ENCODE measurements at places on chromosomes 7 and 10. TPM values are rescaled to one million over a fixed set of nuclear protein-coding genes. Genes with fewer than 3 reads are reported as not detected.
A peak's percentile ranks its signal among the peaks of the same experiment; 100 is the strongest.

Gene MMP21
- total RNA-seq, result not detected

Gene ALKBH4
- 25.2 TPM for total RNA-seq

Gene HABP2
- 0.17 TPM for total RNA-seq

Gene RAB11FIP2
- total RNA-seq, result 33.5 TPM

Gene GTF2IRD1
- total RNA-seq, result 24.0 TPM

Gene ADRA2A
- 12.3 TPM for total RNA-seq

Gene GPR26
- total RNA-seq, result 0.23 TPM

- H3K27ac ChIP-seq, result no peak overlapping the region
- no peaks in the 10 kb centered on the region for H3K4me1 ChIP-seq
- no peak for DNase-seq
- H3K4me3 ChIP-seq, result no peak overlapping the region
- no peaks in the 10 kb centered on the region for H3K36me3 ChIP-seq
These were observed 19.3 kb downstream of the JAZF1 start for GRCh38 chr7:28161331-28161730.

- H3K4me3 ChIP-seq, result no peak overlapping the region
- DNase-seq, result peak; percentile 61
- H3K36me3 ChIP-seq, result no peaks in the 10 kb centered on the region
- H3K27ac ChIP-seq, result no peak overlapping the region
- no peaks in the 10 kb centered on the region for H3K4me1 ChIP-seq
These were observed 87.1 kb downstream of the SLC16A9 start for GRCh38 chr10:59622320-59623132.

DNA sequence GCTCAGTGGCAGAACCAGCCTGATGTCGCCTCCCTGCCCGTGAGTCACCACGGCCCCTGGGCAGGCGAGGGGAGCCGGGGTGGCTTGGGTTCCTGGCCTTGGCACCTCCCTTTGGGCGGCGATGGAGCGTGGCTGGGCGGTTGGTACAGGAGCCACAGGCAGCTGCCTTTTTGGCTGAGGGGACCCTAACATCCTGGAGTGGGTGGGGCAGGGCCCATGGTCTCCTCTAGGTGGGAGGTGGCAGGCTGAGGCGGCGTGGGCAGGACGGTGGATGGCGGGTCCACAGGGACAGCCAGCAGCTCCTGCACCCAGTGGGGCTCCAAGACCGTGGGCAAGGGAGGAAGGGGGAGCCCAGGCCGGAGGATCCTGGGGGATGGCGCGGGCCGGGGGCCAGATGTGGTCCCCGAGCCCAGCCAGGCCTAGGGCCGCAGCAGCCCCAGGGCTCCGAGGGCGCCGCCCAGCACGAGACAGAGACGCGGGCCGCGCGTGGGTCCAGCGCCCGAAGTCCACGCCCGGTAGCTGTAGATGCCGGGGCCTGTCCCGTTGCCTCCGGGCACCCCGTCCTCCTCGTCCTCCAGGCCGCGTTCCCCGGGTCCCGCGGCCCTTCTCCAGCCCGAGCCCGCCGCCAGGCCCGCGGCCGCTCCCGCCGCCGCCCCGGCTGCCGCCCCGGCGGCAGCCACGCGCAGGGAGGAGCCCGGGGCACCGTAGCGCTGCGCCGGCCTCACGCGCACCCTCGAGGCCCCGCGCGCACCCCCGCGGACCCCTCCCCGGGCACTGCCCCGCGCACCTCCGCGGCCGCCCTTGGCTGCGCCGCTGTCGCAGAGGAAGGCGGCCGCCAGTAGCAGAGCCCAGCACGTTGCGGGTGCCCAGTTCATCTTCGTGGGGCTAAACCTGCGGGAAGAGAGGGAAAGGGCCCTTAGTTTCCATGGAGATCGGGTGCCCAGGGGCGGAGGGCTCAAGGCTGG, 1.3 kb downstream of the SPRN start:
- H3K27ac ChIP-seq, result no peak overlapping the region
- no peak overlapping the region for H3K4me3 ChIP-seq
- peak; percentile 3 for DNase-seq

DNA sequence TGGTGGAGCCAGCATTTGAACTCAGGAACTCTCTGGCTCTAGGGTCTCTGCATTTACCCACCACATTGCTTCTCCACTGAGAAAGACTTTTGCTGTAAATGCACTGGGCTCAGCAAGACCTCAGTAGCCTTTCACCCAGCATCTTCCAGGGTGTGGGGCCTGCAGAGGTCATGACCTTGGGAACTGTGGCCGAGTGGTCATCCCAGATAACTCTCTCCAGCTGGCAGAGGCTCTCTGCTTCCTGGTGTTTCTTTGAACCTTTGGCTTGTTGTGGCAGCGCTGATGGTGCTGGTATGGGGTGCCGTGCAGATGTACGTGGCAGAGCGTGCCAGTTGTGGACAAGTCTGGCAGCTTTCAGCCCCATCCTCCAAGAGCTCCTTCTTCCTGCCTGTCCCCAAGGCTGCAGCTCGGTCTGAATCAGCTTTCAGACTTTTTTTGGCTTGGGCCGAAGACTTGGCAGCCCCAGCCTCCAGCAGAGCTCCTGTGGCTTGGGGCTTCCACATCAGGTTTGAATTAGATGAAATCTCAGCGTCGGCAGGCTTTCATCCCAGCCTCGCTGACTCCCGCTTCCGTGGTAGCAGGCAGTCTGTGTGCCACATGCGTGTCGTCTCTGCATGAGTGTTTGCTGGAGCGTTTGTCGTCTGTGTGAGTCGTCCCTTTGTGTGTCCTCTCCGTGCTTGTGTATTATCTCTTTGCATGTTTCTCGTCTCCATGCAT, 21.5 kb downstream of the ADAMTS14 start:
- H3K27ac ChIP-seq, result no peak overlapping the region
- no peak overlapping the region for H3K4me3 ChIP-seq
- no peak for DNase-seq
- H3K27me3 ChIP-seq, result no peaks in the 10 kb centered on the region

DNA sequence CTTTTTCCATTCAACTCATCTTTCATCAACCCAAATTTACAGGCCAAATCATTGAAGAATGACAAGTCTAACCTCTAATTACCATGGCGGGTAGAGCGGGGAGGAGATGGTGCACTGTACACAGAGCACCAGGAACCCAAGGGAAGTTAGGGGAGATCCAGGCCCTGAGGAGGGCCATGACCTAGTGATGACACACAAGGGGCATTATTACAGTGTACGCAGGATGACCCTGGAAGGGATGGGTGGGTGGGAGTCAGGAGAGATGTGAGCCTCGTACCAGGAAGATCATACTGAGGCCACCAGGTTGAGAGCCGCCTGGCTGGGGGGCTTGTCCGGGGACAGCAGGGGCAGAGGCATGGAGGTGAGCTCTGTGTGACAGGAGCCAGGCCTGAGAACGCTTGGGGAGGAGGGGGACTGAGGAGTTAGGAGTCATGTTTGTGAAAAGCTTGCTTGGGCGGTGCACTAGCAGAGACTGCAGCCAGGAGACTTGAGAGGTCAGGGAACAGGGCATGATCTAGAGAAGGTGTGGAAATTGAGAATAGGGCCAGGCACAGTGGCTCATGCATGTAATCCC, 89.5 kb upstream of the CCNY start:
- no peaks in the 10 kb centered on the region for H3K36me3 ChIP-seq
- no peak overlapping the region for H3K27ac ChIP-seq
- no peaks in the 10 kb centered on the region for H3K27me3 ChIP-seq
- no peak for DNase-seq
- no peaks in the 10 kb centered on the region for H3K4me1 ChIP-seq
- no peak overlapping the region for H3K4me3 ChIP-seq

DNA sequence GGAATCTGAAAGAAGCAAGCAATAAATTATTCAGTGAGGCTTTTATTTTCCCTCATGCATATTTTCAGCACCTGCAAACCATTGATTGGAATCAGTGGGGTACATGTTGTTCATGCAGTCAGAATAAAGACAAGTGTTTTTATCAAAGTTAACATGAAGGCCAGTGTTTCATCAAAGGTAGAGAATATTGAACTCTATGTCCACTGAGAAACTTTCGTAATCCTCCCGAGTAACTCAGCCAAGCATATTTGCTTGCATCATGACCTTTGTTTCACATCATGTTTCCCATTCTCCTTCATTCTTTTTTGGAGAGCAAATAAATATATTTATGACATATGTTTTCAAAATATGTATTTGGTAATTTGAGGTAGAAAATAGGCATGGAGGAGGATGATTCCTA, 663.1 kb downstream of the SH2D4B start:
- no peak overlapping the region for H3K27ac ChIP-seq
- H3K36me3 ChIP-seq, result no peaks in the 10 kb centered on the region
- no peak overlapping the region for H3K4me3 ChIP-seq
- H3K27me3 ChIP-seq, result peaks cover 3% of the 10 kb centered on the region
- no peaks in the 10 kb centered on the region for H3K4me1 ChIP-seq

DNA sequence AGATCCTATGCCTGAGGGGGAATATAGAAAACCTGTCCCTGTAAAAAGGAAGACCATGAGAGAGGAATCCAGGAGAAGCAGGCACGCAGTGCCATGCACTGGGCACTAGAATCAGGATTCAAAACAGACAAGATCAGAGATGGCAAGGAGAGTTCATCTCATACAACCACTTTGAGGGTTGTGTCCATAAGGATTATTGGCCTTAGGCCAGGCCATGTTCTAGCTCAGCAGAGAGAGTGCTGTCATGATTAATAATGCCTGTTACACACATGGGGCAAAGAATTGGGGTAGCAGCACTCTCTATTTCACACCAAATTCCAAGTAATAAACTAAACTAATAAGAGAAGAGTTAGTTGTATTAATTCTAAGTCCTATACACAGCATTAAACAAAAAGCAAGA, 29.1 kb downstream of the EZH2 start:
- no peak overlapping the region for H3K4me3 ChIP-seq
- no peak for DNase-seq
- no peak overlapping the region for H3K27ac ChIP-seq
- no peaks in the 10 kb centered on the region for H3K27me3 ChIP-seq
- H3K36me3 ChIP-seq, result no peaks in the 10 kb centered on the region
- H3K4me1 ChIP-seq, result no peaks in the 10 kb centered on the region

- no peak overlapping the region for H3K27ac ChIP-seq
- no peak overlapping the region for H3K4me3 ChIP-seq
- DNase-seq, result no peak
- no peaks in the 10 kb centered on the region for H3K36me3 ChIP-seq
- H3K27me3 ChIP-seq, result no peaks in the 10 kb centered on the region
These were observed 34.5 kb upstream of the RHOBTB1 start for GRCh38 chr10:60978287-60979115.

- H3K36me3 ChIP-seq, result no peaks in the 10 kb centered on the region
- H3K4me3 ChIP-seq, result no peak overlapping the region
- H3K4me1 ChIP-seq, result no peaks in the 10 kb centered on the region
- no peaks in the 10 kb centered on the region for H3K27me3 ChIP-seq
These were observed 1107.2 kb downstream of the NRG3 start for GRCh38 chr10:82982110-82982608.

DNA sequence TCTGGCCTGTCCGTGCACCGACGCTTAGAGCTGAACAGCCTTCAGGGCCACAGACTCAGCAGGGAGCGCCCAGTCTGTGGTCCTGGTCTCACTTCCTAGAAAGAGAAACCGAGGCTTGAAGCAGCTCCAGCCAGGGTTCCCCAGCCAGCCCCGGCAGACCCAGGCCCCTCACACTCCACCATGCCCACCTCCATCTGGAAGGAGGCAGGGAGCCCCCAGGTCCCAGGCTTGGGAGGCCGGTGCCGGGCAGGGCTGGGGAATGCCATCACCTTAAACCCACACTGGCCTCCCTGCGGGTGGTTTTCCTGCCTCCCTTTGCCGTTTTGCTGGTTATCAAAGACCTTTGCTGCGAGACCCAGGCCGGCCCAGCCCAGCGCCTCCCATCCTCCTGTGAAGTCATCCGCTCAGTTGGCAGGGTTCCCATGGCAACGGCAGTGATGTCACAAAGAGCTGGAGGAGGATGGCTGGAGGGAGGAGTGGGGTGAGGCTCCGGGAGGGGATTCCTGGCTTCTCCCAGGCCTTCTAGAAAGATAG, 24.0 kb downstream of the ELFN1 start:
- no peaks in the 10 kb centered on the region for H3K36me3 ChIP-seq
- H3K27ac ChIP-seq, result no peak overlapping the region
- no peak overlapping the region for H3K4me3 ChIP-seq

DNA sequence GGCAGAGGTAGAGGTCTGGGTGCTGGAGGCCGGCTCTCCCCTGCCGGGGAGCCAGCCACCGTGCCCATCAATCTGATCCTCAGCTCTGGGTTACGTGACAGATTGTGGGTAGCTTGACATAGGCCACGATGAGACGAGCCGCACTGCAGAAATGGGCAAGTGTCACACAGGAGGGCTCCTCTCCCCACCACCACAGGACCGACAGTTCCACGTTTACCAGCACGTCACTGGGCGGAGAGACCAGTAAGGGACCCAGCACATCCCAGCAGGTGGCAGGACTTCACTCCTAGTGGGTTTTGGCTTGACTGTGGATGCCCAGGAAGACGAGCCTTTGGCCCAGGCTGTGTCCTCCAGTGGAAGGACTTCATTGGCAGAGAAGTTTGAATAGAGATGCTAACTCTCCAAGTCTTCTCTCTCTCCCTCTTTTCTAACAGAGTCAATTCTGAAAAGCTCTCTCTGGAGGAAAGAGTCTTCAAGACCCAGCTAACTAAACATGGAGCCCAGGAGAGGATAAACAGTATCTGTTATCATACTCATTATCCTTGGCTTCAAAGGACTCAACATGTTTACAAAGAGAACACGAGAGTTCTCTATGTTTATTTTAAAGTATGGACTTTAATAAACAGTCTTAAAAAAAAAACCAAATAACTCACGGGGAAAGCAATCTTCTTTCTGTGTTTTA, 129.3 kb upstream of the JCAD start:
- no peak overlapping the region for H3K4me3 ChIP-seq
- H3K4me1 ChIP-seq, result peaks cover 15% of the 10 kb centered on the region
- H3K27me3 ChIP-seq, result no peaks in the 10 kb centered on the region
- H3K27ac ChIP-seq, result peak overlapping the region; percentile 57

GRCh38 chr10:16195178-16195769, 241.5 kb upstream of the PTER start:
- H3K36me3 ChIP-seq, result no peaks in the 10 kb centered on the region
- H3K27me3 ChIP-seq, result no peaks in the 10 kb centered on the region
- no peak overlapping the region for H3K4me3 ChIP-seq
- no peak for DNase-seq

GRCh38 chr10:111018021-111018420, 58.8 kb upstream of the ADRA2A start:
- H3K27ac ChIP-seq, result no peak overlapping the region
- H3K4me3 ChIP-seq, result no peak overlapping the region
- H3K36me3 ChIP-seq, result no peaks in the 10 kb centered on the region
- no peaks in the 10 kb centered on the region for H3K4me1 ChIP-seq
- H3K27me3 ChIP-seq, result no peaks in the 10 kb centered on the region
